ENCODE measurements at places on chromosomes 7 and 10. TPM values are rescaled to one million over a fixed set of nuclear protein-coding genes. Genes with fewer than 3 reads are reported as not detected.

- no peak overlapping the region for H3K27ac ChIP-seq
- H3K27me3 ChIP-seq = no peaks in the 10 kb centered on the region
- H3K4me3 ChIP-seq = no peak overlapping the region
- no peak for DNase-seq
- H3K4me1 ChIP-seq = no peaks in the 10 kb centered on the region
Observed at GRCh38 chr10:58723186-58723585, 210.5 kb downstream of the BICC1 start.

DNA sequence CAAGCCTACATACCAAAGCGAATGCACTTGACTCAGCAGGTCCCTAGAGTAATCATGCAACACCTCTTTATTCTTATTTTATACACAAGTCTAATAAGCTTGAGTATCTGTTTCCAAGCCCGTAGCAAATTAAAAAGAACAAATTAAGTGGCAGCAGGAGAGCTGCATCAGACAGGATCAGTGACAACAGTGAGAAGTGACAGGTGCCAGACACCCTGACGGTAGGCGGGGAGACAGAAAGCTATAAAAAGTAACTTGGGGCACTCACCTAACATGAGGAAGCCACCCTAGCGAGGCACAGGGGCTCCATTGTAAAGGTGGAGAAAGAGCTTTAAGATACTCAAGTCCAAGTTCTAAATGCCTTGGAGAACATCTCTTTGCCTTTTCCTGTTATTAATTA is 174.2 kb downstream of the PLXNA4 start:
- H3K36me3 ChIP-seq = no peaks in the 10 kb centered on the region
- H3K4me1 ChIP-seq = no peaks in the 10 kb centered on the region
- no peak for DNase-seq

- no peak overlapping the region for H3K27ac ChIP-seq
- H3K4me1 ChIP-seq = peaks cover 19% of the 10 kb centered on the region
- no peaks in the 10 kb centered on the region for H3K36me3 ChIP-seq
- peaks cover 62% of the 10 kb centered on the region for H3K27me3 ChIP-seq
Observed at GRCh38 chr7:116525913-116526861, 1.4 kb downstream of the CAV1 start.

DNA sequence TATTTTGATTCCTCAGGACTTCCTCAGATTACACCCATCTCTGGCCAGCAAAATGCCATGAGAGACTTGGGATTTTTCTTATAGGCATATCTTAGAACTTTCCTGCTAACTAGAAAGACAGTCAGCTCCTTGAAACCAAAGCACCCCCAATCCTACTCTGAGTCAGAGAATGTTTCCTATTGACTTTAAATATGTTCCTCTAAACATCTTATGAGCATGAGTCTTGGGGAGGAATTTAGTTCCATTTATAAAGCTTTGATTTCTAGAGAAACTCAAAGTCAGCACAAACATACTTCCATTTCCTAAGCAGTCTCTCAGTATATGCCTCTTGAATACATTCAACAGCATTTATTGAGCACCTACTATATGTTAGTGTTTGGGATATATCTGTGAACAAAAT is 128.5 kb downstream of the INHBA start:
- H3K4me3 ChIP-seq = no peak overlapping the region
- no peak for DNase-seq
- H3K27me3 ChIP-seq = peaks cover 2% of the 10 kb centered on the region
- no peak overlapping the region for H3K27ac ChIP-seq

GRCh38 chr10:23157691-23158369 is 34.3 kb upstream of the PTF1A start:
- H3K27ac ChIP-seq = no peak overlapping the region
- DNase-seq = peak; percentile 27
- no peak overlapping the region for H3K4me3 ChIP-seq
- H3K27me3 ChIP-seq = peaks cover 33% of the 10 kb centered on the region
- no peaks in the 10 kb centered on the region for H3K36me3 ChIP-seq

DNA sequence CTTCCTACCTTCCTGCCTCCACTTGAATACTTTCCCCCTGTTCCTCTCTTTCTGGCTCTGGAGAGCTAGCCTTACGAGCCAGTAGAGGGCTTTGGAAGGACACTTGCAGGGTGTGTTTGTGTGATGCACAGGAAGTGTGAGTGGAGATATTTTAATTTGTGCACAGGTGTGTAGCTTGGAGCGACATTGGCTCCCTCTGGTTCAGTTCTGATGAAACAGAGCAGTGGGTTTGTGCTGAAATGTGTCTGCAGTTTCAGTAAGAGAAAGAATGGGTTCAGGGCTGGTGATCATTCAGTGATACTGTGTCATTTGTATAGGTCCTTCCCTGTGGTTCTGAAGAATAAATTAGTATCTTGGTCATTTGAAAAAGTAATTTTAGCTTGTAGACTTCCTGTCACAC is 86.9 kb downstream of the SND1 start:
- peaks cover 31% of the 10 kb centered on the region for H3K36me3 ChIP-seq
- H3K4me1 ChIP-seq = peaks cover 20% of the 10 kb centered on the region
- no peaks in the 10 kb centered on the region for H3K27me3 ChIP-seq
- no peak overlapping the region for H3K4me3 ChIP-seq
- no peak overlapping the region for H3K27ac ChIP-seq

DNA sequence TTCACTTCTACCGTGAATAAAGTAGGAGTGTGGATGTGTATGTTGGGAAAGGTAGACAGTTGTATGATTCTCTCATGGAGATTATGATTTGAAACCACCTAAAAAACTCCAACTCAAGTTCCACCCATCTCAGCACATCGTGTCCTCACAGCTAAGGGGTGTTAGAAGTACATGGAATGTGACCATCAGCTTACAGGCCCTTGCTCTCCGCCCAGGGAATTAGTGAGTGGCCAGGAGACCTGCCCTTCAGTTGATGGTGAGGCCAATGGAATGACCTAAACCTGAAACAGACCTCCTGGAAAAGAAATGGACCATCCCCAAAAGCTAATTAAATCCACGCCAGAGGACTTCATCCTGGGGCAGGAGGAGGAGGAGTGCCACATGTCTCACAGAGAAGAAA is 2.1 kb upstream of the WNT2 start:
- H3K4me3 ChIP-seq = no peak overlapping the region
- no peak overlapping the region for H3K27ac ChIP-seq
- no peaks in the 10 kb centered on the region for H3K36me3 ChIP-seq
- no peak for DNase-seq

GRCh38 chr7:145511004-145511403 is 605.6 kb upstream of the CNTNAP2 start:
- no peaks in the 10 kb centered on the region for H3K27me3 ChIP-seq
- no peaks in the 10 kb centered on the region for H3K36me3 ChIP-seq
- no peaks in the 10 kb centered on the region for H3K4me1 ChIP-seq

- no peak overlapping the region for H3K27ac ChIP-seq
- no peak overlapping the region for H3K4me3 ChIP-seq
- H3K4me1 ChIP-seq = no peaks in the 10 kb centered on the region
Observed at GRCh38 chr10:29386342-29386999, 97.6 kb downstream of the LYZL1 start.

GRCh38 chr7:94286111-94286510 is 108.6 kb upstream of the COL1A2 start:
- H3K4me1 ChIP-seq = no peaks in the 10 kb centered on the region
- peaks cover 8% of the 10 kb centered on the region for H3K27me3 ChIP-seq
- no peak overlapping the region for H3K4me3 ChIP-seq
- no peak for DNase-seq

- no peak for DNase-seq
- no peaks in the 10 kb centered on the region for H3K27me3 ChIP-seq
- H3K4me3 ChIP-seq = no peak overlapping the region
- H3K27ac ChIP-seq = no peak overlapping the region
Observed at GRCh38 chr7:40468891-40469864, 334.4 kb downstream of the SUGCT start.

- H3K4me1 ChIP-seq = no peaks in the 10 kb centered on the region
- peaks cover 12% of the 10 kb centered on the region for H3K27me3 ChIP-seq
- H3K4me3 ChIP-seq = no peak overlapping the region
- no peaks in the 10 kb centered on the region for H3K36me3 ChIP-seq
Observed at GRCh38 chr7:42831006-42831717, 80.7 kb downstream of the C7orf25 start.

- peaks cover 80% of the 10 kb centered on the region for H3K4me1 ChIP-seq
- H3K27ac ChIP-seq = peak overlapping the region; percentile 68
- no peaks in the 10 kb centered on the region for H3K27me3 ChIP-seq
- no peak for DNase-seq
- H3K4me3 ChIP-seq = no peak overlapping the region
Observed at GRCh38 chr10:131925716-131926115, 24.9 kb downstream of the PPP2R2D start.

DNA sequence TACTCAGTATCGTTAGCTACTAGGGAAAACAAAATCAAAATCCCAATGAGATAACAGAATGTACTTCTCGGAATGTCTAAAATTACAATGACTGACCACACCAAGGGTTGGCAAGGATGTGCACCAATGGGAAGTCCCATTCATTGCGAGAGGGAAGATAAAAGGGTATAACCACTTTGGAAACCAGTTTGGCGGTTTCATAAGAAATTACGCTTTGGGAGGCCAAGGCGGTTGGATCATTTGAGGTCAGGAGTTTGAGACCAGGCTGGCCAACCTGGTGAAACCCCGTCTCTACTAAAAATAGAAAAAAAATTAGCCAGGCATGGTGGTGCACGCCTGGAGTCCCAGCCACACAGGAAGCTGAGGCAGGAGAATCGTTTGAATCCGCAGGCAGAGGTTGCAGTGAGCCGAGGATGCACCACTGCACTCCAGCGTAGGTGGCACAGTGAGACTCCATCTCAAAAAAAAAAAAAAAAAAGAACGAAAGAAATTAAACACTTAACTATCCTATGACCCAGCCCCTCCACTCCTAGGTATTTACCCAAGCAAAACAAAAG is 7.6 kb downstream of the HACD1 start:
- no peak overlapping the region for H3K27ac ChIP-seq
- H3K4me3 ChIP-seq = no peak overlapping the region
- no peaks in the 10 kb centered on the region for H3K27me3 ChIP-seq
- no peaks in the 10 kb centered on the region for H3K36me3 ChIP-seq

MMRN2 gene
- total RNA-seq = not detected

CCT6A gene
- 225 TPM for total RNA-seq

KCND2 gene
- total RNA-seq = not detected

MMD2 gene
- total RNA-seq = not detected

SPDYE16 gene
- not detected for total RNA-seq

GJD4 gene
- total RNA-seq = not detected
